T-helper 2 cell (primary cell): ENCODE measurements at places on chromosomes 1 and 21.

GRCh38 chr1:183417772-183418491 is at the start of gene NMNAT2:
Gene NMNAT2 (minus strand): TSS chr1:183418380. CDS start chr1:183418267, 113 bp downstream.
- DNase-seq = no peak

- DNase-seq = no peak
Measured at GRCh38 chr1:3020263-3020909, 881 bp upstream of the ACTRT2 start.

DNA sequence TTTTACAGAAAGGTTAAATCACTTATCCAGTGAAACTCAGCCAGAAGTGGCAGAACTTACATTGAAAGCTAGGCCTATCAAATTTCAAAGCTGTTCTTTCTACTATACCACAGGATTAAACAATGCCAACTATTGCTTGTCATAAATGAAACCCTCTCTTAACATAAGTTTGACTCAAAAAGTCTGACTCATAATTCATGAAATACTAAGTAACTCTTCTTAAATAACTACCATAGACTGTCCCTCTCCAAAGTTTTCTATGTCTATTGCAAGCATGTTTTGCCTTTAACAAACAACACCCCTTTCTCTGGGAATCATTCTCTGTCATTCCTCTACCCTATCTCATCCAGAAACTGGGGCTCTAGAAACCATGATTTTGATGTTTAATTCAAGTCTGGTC is 109.5 kb upstream of the UBE2U start:
- no peak for DNase-seq

- no peak for DNase-seq
Measured at GRCh38 chr1:147109762-147110161, 62.5 kb downstream of the PRKAB2 start.

DNA sequence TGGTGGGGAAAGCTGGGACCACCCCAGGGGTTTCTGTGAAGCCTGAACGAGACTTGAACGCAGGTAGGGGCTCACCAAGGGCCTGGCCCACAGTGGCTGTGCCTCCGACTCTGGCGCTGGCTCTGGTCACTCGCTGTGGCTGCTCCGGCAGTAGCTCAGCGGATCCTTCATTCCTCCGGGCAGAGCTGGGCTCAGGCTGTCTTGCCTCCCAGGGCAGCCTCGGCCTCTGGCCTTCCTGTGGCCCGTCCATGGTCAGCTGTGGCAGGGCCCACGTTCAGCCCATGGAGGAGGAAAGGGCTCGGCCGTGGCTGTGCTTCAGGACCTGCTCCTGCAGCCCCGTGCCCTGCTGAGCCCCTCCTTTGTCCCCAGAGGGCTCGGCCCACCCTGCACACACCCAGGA is 162.9 kb upstream of the C1orf174 start:
- no peak for DNase-seq

GRCh38 chr1:173862769-173863223 is 5.0 kb downstream of the GAS5 start:
- DNase-seq = no peak

DNA sequence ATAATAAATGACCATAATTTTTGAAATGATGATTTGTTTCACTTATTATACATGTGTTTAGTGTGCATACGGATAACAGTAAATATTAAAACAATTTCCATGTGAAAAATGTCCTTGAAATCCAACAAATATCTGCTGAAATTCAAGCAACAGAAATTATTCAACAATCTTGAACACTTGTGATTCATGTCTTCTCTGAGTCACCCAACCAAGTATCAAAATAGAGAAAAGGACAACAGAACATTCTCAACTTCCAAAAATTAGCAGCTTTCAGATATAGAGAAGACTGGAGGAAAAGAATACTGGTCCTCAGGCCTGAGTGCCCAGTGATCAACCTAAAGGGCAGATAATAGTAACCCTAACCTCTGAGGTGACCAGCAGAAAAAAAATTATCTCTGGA is 90.8 kb downstream of the VAV3 start:
- DNase-seq = no peak

- DNase-seq = no peak
Measured at GRCh38 chr21:34881421-34881820, 167.7 kb downstream of the RUNX1 start.
